ENCODE measurements at places on chromosomes 2 and 18. TPM values are rescaled to one million over a fixed set of nuclear protein-coding genes. Genes with fewer than 3 reads are reported as not detected.

GRCh38 chr2:150811259-150811855 lies 323.9 kb upstream of the RND3 start:
- no peak for DNase-seq
- peak overlapping the region; percentile 59 for H3K27ac ChIP-seq
- no peaks in the 10 kb centered on the region for H3K36me3 ChIP-seq
- peaks cover 13% of the 10 kb centered on the region for H3K4me1 ChIP-seq
- no peak overlapping the region for H3K4me3 ChIP-seq
- no peaks in the 10 kb centered on the region for H3K27me3 ChIP-seq

DNA sequence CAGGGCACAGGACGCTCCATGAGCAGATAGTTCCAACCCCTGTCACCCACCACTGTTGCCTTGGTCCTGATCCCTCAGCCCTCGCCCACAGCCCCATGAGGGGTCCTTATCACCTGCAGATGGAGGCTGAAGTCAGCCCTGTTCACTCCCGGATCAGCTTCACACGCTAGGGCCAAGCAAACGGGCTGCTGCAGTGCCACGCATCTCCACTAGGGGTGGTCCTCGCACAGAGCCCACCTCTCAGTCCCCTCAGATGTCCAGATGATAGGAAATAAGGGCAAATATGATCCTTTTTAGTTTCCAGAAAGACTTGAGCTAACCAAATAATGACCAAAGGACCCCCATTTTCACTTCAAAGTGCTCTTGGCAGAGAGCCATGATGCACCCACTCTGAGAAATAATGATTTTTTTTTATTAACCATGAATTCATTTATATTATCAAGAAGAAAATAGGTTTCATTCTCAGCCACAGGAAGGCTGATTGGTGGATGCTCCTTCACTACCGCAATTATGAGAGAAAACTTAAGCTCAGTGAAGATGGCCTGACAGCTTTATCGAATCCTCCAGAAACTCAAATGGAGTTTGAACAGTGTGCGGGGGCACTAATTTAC lies 71.9 kb upstream of the KLHL29 start:
- no peaks in the 10 kb centered on the region for H3K4me1 ChIP-seq
- no peak for DNase-seq
- H3K27me3 ChIP-seq, result no peaks in the 10 kb centered on the region
- H3K36me3 ChIP-seq, result no peaks in the 10 kb centered on the region
- H3K27ac ChIP-seq, result no peak overlapping the region
- no peak overlapping the region for H3K4me3 ChIP-seq

- no peaks in the 10 kb centered on the region for H3K27me3 ChIP-seq
- H3K4me1 ChIP-seq, result peaks cover 13% of the 10 kb centered on the region
- no peaks in the 10 kb centered on the region for H3K36me3 ChIP-seq
- no peak overlapping the region for H3K27ac ChIP-seq
Observed at GRCh38 chr2:172995323-172996244, 80.1 kb upstream of the MAP3K20 start.

Gene FAHD2A
- total RNA-seq, result 52.5 TPM

Data from suprapubic skin (tissue), 4 donors.